Spinal cord (tissue), 10 donors: ENCODE measurements at places on chromosomes 4 and X. TPM values are rescaled to one million over a fixed set of nuclear protein-coding genes. Genes with fewer than 3 reads are reported as not detected.

The SULT1E1 gene
- 218 TPM for total RNA-seq

DNA sequence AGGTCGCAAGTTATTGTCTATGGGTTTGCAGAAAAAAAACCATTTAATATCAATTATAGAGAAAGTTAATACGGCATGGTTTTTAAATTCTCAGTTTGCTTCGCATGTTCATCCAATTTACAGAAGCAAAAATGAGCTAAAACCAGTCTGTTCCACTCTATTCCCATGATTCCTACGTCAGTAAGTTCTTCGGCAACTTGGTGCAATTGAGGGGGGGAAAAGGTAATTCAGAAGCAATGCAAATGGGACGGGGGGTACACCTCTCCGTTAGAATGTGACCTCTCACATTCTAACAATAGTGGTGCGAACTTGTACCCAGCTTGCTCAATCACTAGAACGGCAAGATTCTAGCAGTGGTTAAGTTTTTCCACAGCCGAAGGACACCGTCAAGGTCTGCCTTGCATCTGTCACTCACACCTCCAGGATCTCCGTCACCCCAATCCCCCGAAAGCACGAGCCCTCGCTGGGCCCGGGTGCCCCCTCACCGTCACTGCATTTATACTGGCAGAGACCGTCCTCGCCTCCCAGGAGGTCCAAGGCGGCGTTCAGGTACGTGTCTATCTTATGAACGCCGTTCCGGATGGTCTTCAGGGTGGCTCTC is 653 bp downstream of the PLA2G12A start:
- no peak for DNase-seq

The MAGEA4 gene
- not detected for total RNA-seq

DNA sequence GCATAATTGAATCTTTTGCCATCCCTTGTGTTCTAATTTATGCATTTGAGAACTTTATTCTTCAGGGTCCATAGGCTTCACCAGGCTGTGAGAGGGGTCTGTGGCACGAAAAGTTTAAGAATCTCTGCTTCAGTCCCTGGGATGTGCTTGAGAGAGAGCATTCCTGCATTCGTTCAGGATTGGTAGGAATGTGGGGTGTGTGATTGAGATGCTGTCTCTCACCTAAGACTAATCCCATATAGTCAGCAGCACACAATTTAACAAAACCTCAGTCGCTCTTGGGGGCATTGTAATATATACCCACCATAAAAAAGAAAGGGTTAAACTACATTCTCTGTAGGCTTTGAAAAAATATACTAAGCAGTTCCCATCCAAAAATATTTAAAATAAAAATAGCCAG is 41.7 kb downstream of the PTTG2 start:
- DNase-seq, result no peak

- peak; percentile 8 for DNase-seq
These were observed 48.9 kb upstream of the UCP1 start for GRCh38 chr4:140617499-140618248.

DNA sequence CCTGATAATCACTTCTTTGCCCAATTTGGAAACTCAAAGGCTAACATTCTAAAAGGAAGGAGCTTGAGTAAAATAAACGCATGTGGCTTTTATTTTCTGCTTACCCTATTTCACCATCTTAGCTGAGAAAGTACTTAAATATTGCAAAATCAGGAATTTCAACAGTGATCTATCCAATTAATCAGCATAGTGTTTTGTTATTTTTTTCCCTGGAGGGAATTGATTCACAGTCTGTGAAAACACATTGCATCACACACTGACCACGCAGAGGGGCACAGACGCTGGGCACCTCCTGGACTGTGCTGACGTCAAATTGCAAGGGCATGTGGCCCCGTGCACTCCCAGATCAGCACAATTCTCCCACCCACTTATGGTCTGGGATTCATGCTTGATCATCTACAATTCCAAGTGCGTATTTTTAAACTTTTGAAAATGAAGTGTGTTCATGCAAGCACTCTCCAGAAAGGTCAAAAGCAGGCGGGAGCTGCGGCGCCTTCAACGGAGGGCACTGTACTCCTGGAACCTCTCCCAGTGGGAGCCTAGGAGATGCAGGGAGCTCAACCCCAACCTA is 320.6 kb upstream of the PPARGC1A start:
- DNase-seq, result no peak

DNA sequence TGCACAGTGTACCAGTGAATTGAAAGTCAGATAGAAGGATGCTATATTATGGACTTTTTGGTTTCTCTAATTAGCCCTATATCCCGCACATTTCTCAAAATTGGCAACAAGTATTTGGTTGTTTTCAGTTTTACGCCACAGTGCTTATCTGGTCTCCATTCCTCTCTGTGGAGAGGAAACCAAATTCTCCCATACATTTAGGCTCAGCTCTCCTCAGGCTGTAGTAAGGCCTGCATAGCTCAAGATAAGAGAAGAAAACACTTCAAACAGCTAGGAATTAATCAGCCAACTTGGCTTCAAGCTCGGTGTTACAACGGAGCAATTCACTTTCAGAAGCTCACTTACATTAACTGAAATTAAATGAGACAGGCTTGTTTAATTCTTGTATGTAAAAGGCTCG is 263.2 kb downstream of the PDHA2 start:
- no peak for DNase-seq

DNA sequence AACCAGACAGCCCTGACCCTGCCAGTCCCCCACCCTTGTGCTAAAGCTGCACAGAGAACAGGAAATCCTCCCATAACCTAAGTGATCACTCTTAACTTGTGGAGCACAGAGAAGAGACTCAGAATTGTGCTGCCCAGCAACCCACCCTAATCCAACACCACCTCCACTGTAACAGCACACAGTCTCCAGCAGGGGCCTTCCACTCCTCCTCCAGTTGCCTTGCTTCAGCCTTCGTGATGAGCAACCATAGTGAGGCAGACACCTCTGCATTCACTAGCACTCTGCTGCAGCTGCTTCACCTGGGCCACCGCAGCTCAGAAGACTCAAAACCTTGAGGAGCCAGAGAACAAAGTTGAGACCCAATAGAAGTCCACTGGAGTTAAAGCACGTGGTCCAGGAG is 7.9 kb upstream of the UGT2B4 start:
- DNase-seq, result no peak

DNA sequence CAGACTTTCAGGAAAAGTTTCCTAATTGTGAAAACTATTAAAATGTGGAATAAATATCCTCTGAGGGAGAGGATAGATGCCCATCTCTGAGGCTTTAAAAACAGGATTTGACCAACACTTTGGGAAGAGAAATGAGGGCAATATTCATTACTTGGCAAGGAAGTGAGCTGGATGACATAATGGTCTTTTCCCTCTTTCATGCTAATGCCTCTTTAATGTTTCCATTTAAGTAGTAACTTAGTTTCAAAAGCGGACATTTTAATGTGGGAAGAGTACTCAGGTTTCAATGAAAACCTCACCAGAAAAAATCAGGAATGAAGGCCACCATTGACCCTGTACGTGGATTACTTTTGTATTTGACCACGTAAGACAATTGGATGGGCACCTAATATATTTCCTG is 503.3 kb downstream of the ANKRD50 start:
- DNase-seq, result no peak

DNA sequence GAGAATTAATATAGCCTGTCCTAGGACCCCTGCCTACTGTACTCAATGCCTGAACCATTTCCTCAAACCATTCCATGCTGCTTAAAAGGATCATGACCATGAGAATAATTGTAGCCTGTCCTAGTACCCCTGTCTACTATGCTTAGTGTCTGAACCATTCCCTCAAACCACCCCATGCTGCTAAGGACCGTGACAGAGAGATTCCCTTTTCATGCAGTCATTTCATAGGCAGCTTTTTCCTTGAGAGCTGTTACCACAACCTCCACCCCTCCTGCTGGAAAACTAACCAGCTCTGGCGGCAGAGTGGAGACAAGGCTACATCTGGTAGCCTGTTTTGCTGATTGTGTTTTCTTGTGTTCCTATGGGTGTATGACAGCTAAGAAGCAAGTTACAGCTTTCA is 174.9 kb upstream of the SMARCAD1 start:
- no peak for DNase-seq
